ENCODE measurements at places on chromosomes 6 and 20.

GRCh38 chr6:26493258-26493657 is 6.8 kb upstream of the BTN1A1 start:
- peak; percentile 69 for DNase-seq

GRCh38 chr6:144922120-144922722 is 637.1 kb downstream of the UTRN start:
- DNase-seq = no peak

- DNase-seq = no peak
Measured at GRCh38 chr6:9398767-9399373, 963.5 kb upstream of the SLC35B3 start.

DNA sequence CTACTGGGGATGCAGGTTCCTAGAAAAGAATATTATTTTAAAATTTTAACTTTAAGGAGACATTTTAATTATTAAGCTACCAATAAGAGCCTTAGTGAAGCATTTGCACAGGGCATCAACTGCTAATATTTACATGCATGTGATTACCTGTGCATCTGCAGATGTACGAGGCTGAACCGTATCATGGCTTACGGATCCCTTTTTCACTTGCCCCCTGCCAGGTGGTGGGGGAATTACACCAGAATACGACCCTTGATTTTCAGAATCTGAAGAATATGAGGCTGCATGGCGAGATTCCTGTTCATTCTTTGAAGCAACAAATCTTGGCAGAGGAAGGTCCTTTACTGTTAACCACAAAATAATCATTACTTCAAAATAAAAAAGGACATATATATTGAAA is 42.7 kb downstream of the REPS1 start:
- no peak for DNase-seq

- DNase-seq = no peak
Measured at GRCh38 chr6:111888928-111889695, 15.9 kb upstream of the FYN start.
